ENCODE measurements at places on chromosomes 6 and 20. TPM values are rescaled to one million over a fixed set of nuclear protein-coding genes. Genes with fewer than 3 reads are reported as not detected.

Gene ETV7
- 2.4 TPM for total RNA-seq

Gene VWA7
- total RNA-seq, result 0.54 TPM

Gene KPNA5
- total RNA-seq, result 14.4 TPM

Gene GNMT
- 0.68 TPM for total RNA-seq

Gene REV3L
- 18.2 TPM for total RNA-seq

Gene TAF11
- 31.5 TPM for total RNA-seq

Gene HUS1B
- 1.3 TPM for total RNA-seq

Gene RBBP8NL
- 0.14 TPM for total RNA-seq

Gene NOTCH4
- 0.57 TPM for total RNA-seq

GRCh38 chr6:105442369-105442768 lies 39.5 kb upstream of the PREP start:
- H3K4me1 ChIP-seq, result no peaks in the 10 kb centered on the region
- no peak for DNase-seq
- no peak overlapping the region for H3K4me3 ChIP-seq
- no peaks in the 10 kb centered on the region for H3K27me3 ChIP-seq
- H3K36me3 ChIP-seq, result no peaks in the 10 kb centered on the region
- no peak overlapping the region for H3K27ac ChIP-seq

DNA sequence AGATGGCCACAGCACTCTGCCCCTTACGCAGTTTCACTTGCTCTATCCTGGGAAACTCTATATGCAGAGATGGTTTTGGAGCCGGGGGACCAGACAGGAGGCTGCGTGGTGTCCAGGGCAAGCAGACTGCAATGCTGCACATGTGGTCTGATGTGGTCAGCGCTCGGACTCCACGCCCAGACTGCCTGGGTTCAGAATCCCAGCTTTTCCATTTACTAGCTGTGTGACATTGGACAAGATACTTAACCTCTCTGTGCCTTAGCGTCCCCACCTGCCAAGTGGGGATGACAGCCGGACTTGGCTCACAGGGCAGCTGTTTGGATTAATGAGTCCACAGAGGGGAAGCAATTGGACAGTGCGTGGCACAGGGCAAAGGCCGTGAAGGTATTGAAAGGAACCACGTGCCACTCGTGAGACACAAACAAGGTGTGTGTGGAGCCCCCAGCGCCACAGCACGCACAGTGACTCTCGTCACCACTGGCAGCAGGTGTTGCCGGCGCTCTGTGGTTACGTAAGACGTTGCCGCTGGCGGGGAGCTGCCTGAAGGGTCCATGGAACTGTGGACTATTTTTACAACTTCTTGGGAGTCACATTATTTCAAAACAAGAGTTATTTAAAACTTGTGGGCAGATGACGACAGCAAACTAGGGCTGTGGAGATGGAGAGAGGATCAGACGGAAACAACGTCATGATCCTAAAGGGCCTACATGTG lies 201.4 kb downstream of the PREX1 start:
- H3K27me3 ChIP-seq, result no peaks in the 10 kb centered on the region
- H3K4me1 ChIP-seq, result peaks cover 8% of the 10 kb centered on the region
- DNase-seq, result no peak
- no peak overlapping the region for H3K4me3 ChIP-seq
- no peak overlapping the region for H3K27ac ChIP-seq
- no peaks in the 10 kb centered on the region for H3K36me3 ChIP-seq

GRCh38 chr6:41824571-41825569 lies 37.4 kb downstream of the TOMM6 start:
- H3K27me3 ChIP-seq, result no peaks in the 10 kb centered on the region
- no peaks in the 10 kb centered on the region for H3K36me3 ChIP-seq
- DNase-seq, result peak; percentile 51
- H3K4me1 ChIP-seq, result peaks cover 7% of the 10 kb centered on the region
- H3K27ac ChIP-seq, result no peak overlapping the region

DNA sequence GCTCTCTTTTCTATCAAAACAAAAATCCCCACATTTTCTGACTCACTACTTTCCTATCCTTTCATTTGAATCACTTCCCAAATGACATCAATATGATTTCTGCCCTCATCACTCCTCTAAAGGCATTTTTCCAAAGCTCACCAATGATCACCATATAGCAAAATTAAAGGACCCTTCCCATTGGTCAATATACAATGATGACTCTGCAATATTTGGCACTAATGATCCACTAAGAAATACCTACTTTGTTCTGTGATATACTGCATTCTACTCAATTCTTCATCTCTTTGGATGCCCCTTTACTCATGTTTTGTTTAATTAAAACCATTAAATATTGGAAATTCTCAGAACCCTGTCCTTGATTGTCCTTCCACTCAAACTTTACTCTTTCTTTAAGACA lies 200.3 kb upstream of the PTCHD4 start:
- no peaks in the 10 kb centered on the region for H3K27me3 ChIP-seq
- no peak for DNase-seq
- no peaks in the 10 kb centered on the region for H3K4me1 ChIP-seq
- no peak overlapping the region for H3K27ac ChIP-seq
- H3K36me3 ChIP-seq, result no peaks in the 10 kb centered on the region

DNA sequence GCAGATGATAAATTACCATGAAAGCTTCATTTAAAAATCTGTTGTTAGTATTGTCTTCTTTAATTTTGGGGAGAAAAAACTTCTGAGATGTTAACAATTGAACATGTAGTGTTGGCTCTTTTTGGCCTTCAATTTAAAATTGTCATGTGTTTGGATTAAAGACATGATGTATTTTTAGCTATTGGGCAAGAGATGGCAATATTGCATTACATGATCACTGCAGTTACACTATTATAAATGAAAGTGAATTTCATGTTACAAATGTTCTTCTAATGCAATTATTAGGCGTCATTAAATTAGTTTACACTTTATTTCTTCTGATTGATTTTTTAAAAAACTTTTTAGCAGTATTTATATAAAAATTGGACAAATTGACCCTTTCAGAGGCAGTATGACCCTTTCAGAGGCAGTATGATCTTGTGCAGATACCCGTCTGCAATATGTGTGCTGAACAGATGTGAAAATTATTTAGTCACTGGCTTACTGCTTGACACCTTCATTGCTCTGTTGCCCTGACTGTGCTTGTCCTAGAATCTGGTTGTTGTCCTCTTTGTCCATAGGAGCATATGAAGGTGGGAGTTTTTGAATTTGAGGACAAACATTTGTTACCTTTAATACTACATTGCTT lies 25.8 kb downstream of the CDKAL1 start:
- no peaks in the 10 kb centered on the region for H3K27me3 ChIP-seq
- no peak for DNase-seq
- H3K4me3 ChIP-seq, result no peak overlapping the region
- peaks cover 4% of the 10 kb centered on the region for H3K4me1 ChIP-seq
- peaks cover 2% of the 10 kb centered on the region for H3K36me3 ChIP-seq

DNA sequence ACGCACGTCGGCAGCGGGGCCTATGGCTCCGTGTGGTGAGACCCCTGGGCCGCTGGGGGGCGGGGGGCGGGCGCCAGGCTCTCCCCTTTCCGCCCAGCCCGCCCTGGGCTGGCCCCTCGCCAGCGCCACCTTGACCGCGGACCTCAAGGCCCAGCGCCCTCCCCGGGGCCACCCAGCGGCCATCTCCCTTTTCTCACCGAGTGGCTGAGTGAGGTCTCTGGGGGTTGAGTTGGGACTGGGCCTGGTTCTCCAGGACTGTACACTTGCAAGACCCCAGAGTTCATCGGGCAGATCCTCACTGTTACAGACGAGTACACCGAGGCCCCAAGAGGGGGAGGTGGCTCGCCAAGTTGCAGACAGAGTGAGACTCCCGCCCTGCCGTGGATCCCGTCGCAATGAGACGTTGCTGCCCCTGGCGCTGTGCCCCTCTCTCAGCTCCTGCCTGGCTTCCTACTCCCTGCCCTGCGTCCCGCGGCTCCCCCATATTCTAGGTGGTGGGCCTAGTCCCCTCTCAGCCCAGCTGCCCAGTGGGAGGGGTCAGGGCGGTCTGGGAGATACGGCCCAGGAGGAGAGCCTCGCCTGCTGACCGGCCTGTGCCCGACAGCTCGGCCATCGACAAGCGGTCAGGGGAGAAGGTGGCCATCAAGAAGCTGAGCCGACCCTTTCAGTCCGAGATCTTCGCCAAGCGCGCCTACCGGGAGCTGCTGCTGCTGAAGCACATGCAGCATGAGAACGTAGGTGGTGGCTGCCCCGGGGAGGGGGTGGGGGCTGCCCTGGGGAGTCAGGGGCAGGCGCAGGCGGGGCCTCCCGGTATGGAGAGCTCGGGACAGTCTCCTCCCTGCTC lies 576 bp downstream of the MAPK13 start:
- H3K4me1 ChIP-seq, result peaks cover 20% of the 10 kb centered on the region
- H3K27me3 ChIP-seq, result no peaks in the 10 kb centered on the region
- DNase-seq, result no peak
- peak overlapping the region; percentile 12 for H3K4me3 ChIP-seq
- no peaks in the 10 kb centered on the region for H3K36me3 ChIP-seq
- H3K27ac ChIP-seq, result no peak overlapping the region

- H3K4me1 ChIP-seq, result peaks cover 11% of the 10 kb centered on the region
- H3K27me3 ChIP-seq, result no peaks in the 10 kb centered on the region
- no peak for DNase-seq
- no peaks in the 10 kb centered on the region for H3K36me3 ChIP-seq
- H3K4me3 ChIP-seq, result peak overlapping the region; percentile 76
Measured at GRCh38 chr6:42978487-42978838, 518 bp downstream of the PEX6 start.

- H3K4me3 ChIP-seq, result no peak overlapping the region
- H3K36me3 ChIP-seq, result no peaks in the 10 kb centered on the region
- H3K4me1 ChIP-seq, result no peaks in the 10 kb centered on the region
- H3K27ac ChIP-seq, result no peak overlapping the region
- no peaks in the 10 kb centered on the region for H3K27me3 ChIP-seq
- no peak for DNase-seq
Measured at GRCh38 chr6:41625442-41625841, 12.8 kb upstream of the MDFI start.

- no peak overlapping the region for H3K4me3 ChIP-seq
- no peak overlapping the region for H3K27ac ChIP-seq
- H3K27me3 ChIP-seq, result no peaks in the 10 kb centered on the region
- H3K4me1 ChIP-seq, result no peaks in the 10 kb centered on the region
- no peak for DNase-seq
- H3K36me3 ChIP-seq, result no peaks in the 10 kb centered on the region
Measured at GRCh38 chr20:22465622-22466446, 118.5 kb downstream of the FOXA2 start.

- peaks cover 6% of the 10 kb centered on the region for H3K4me1 ChIP-seq
- no peak overlapping the region for H3K4me3 ChIP-seq
- H3K27me3 ChIP-seq, result no peaks in the 10 kb centered on the region
- no peaks in the 10 kb centered on the region for H3K36me3 ChIP-seq
Measured at GRCh38 chr6:148573922-148574321, 172.9 kb upstream of the UST start.

DNA sequence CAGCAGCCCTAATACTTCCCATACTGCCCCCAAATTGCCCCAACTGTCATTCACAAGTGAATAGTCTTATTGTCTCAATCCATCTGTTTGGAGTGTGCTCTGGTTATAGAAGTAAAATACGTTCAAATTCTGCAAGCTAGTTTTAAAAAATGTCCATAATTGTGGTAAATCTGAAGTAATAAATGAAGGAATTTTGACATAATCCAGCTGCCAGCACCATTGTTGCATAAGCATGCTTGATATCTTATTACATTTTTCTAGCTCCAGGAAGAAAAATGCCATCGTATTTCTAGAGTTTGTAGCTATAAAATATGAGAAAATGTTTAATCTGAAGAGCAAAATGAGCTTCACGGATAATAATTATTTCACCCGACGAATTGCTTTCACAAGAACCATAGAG lies 664.7 kb downstream of the RFPL4B start:
- H3K36me3 ChIP-seq, result no peaks in the 10 kb centered on the region
- DNase-seq, result peak; percentile 41
- no peak overlapping the region for H3K4me3 ChIP-seq
- H3K4me1 ChIP-seq, result no peaks in the 10 kb centered on the region
- no peaks in the 10 kb centered on the region for H3K27me3 ChIP-seq

DNA sequence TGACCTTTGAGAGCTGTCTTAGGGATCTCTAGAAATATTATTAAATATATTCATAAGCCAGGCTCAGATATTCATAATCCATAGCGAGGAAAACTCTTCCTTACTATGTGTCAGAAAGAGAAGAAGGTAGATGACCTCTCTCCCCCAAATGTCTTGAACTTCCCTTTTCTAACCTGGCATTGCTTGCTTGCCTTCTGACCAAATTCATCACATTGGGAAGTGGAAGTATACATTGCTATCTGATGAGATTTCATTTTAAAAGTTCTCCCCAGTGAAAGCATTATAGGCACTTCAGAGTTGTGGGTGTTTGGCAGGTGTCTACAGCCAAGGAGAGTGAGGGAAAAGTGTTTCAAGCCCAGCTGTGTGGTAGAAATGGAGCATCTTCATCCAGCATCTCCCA lies 197.3 kb downstream of the ZFAND3 start:
- DNase-seq, result no peak
- no peaks in the 10 kb centered on the region for H3K4me1 ChIP-seq
- H3K27ac ChIP-seq, result no peak overlapping the region
- no peaks in the 10 kb centered on the region for H3K27me3 ChIP-seq

- no peaks in the 10 kb centered on the region for H3K36me3 ChIP-seq
- peaks cover 3% of the 10 kb centered on the region for H3K4me1 ChIP-seq
- H3K27me3 ChIP-seq, result no peaks in the 10 kb centered on the region
- peak; percentile 19 for DNase-seq
Measured at GRCh38 chr20:39986173-39986904, 702.7 kb downstream of the MAFB start.

GRCh38 chr20:42496595-42496994 lies 693.1 kb downstream of the PTPRT start:
- H3K4me1 ChIP-seq, result no peaks in the 10 kb centered on the region
- no peaks in the 10 kb centered on the region for H3K27me3 ChIP-seq
- no peak for DNase-seq
- no peaks in the 10 kb centered on the region for H3K36me3 ChIP-seq
- no peak overlapping the region for H3K27ac ChIP-seq
- no peak overlapping the region for H3K4me3 ChIP-seq

DNA sequence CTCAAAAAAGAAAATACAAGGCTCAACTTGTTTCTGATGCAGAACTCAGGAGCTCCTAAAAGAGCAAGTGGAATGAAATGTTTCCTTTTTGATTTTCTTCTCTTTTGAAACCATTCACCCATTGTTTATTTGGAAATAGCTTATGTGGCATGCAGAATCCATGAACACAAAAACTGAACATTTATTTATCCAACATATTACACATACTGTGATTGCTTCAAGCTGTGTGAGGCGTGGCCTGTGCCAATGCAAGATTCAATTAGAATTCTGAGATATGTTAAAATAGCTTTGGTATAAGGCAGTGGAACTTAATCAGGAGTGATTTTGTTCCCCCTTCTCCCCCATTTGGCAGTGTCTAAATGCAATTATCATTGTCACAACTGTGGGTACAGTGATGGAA lies 45.9 kb upstream of the CARMIL1 start:
- peaks cover 13% of the 10 kb centered on the region for H3K4me1 ChIP-seq
- no peak overlapping the region for H3K4me3 ChIP-seq
- H3K27ac ChIP-seq, result no peak overlapping the region
- no peaks in the 10 kb centered on the region for H3K36me3 ChIP-seq
- DNase-seq, result no peak
